Coronary artery (tissue), 2 donors: ENCODE measurements at places on chromosomes 6 and 20.

DNA sequence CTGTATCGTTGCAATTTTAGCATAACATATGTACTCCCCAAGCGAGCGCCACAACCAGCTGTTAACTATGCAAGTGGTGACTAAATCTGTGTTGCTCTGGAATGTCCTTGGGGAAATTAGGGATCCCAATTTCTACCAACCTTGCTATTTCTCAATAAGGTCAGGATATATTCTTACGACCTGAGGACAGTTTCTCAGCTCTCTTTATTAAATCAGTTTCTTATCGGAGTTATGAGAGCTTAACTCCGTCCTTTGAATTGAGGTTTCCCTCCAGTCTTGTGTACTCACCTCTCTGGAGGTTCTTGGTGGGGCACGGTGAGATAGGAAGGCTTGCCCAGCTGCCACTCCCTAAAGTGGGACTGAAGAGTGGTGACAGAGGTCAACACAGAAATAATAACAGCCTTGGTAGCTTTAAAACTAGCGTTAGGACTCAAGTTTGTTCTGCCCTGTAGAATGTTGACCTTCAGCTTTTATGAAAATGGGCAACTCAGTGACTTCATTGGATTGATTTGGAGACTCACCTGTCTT lies 694 bp downstream of the MRPS18B start:
- no peak for DNase-seq

DNA sequence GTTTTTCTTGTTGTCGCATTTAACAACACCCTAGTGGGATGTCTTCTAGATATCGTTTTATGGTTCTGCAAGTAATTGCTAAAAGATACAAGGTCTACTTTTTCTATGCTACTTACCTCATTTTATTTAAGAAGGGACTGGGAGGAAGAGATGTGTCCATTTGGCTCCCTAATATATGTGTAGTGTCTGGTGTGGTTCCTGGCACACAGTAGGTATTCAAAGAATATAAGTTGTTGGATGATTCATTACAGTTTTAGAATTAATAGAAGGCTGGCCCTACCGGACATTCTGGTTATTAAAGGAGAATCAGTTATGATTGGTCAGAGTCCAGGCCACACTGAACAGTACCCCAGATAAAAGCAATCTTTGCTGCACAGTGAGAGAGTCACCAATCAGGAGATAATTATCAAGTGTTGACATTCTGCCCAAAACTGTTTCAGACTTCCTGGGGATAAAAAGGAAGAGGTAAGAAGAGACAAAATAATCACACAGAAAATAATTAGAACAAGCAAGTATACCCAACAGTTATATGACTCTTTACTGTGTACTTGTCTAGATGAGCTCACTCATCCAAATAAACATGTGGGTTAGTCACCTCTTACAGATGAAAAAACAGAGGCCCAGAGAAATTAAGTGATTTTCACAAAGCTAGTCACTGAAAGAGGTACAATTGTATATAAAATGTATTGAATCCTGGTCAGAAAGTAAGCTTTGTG lies 7.0 kb downstream of the TMEM244 start:
- no peak for DNase-seq

- DNase-seq = peak; percentile 89
Measured at GRCh38 chr6:63571361-63572043, 778 bp upstream of the LOC128125822 start.

GRCh38 chr6:53250176-53251032 lies 98.3 kb downstream of the ELOVL5 start:
- DNase-seq = no peak

GRCh38 chr6:97850458-97851212 lies 567.6 kb upstream of the MMS22L start:
- no peak for DNase-seq

DNA sequence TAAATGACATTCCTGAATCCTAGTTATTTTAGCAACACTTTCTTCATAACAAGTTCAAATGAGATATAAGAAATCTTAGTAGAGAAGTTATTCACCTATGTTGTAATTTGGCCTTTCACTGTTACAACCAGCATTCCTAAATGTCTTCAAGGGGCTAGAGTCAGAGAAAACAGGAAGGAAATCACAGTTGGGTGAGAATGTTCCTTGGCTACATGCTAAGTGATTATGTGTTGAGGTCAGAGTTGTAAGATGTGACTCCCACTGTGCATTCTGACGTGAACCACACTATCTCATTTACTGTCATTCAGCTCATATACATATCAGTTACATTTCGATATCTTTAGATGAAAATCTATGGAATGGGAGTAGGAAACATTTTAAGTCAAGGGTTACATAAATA lies 51.0 kb upstream of the MLIP start:
- DNase-seq = no peak
